ENCODE measurements at places on chromosomes 4 and X.

DNA sequence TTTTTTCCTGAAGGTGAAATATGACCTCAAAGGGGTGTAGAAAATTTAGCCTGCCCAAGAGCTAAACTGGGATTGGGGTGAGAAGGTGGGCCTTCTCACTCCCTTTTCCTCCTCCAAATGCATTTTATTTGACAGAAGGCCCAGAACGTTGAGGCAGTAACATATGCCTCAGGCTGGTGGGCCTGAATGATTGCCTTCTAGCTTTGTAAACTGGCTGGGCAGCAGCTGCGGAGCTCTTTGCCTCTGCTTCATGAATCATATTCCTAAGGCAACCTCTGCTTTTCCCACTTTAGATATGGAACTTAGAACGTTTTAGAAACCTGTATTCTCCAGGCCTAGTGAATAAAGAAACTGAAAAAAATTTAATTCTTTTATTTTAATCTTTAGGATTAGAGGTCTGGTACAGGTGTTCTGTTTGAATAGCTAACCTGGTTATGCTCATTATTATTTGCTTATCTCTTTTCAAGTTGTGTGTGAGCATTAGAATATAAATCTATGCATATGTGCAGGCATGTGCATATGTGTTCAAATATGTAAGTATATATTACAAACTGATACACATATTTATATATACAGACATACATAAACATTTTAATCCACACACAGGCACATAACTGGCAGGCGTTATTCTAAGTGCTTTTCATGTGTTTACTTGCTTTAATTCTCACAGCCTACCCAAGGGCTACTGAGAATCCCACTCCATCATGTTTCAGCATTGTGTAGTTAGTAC, 11.5 kb downstream of the PRDM8 start:
- DNase-seq, result no peak

DNA sequence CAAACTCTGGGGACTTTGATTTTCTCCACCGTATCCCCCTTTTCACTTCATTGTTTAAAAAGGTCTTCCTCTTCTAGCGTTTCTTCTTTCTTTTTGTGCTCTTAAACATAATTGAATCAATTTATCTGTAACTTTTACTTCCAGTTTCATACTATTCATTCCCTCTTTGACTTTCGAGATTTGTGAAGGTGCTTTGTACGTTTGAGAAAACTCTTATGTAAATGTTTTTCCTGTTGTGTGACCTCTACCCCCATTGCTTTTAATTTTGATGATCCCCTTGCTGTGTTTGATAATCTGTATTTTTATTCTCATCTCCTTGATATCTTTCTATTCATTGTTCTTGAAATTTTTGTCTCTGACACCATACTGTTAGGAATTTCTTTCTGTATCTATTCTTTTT, 4.8 kb downstream of the USP38 start:
- DNase-seq, result no peak

- DNase-seq, result no peak
Observed at GRCh38 chr4:78520808-78521226, 30.8 kb upstream of the ANXA3 start.

- no peak for DNase-seq
Observed at GRCh38 chrX:74906417-74906816, 18.8 kb downstream of the NEXMIF start.

GRCh38 chrX:9611436-9612145, 146.7 kb downstream of the TBL1X start:
- no peak for DNase-seq

- DNase-seq, result no peak
Observed at GRCh38 chr4:109877400-109877799, 29.5 kb downstream of the LRIT3 start.

- DNase-seq, result no peak
Observed at GRCh38 chr4:67714955-67715354, 14.0 kb upstream of the UBA6 start.

DNA sequence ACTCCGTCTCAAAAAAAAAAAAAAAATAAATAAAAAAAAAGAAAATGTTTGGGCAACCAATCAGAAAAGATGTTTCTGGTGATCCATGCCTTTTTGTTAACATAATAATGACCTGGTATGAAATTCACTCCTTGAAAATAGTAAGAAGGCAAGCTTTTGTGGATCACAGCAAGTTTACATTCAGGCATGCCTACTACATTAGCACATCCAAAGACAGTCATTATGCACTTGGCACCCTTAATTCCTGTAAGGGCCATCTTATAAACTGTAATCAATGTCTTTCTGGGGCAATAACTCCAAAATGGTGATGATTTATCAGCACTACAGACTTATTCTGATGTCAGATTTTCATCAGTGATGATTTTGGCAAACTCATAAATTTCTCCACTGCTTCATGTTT, 1871.6 kb upstream of the AGA start:
- DNase-seq, result no peak

- no peak for DNase-seq
Observed at GRCh38 chr4:78601013-78601412, 49.4 kb downstream of the ANXA3 start.

DNA sequence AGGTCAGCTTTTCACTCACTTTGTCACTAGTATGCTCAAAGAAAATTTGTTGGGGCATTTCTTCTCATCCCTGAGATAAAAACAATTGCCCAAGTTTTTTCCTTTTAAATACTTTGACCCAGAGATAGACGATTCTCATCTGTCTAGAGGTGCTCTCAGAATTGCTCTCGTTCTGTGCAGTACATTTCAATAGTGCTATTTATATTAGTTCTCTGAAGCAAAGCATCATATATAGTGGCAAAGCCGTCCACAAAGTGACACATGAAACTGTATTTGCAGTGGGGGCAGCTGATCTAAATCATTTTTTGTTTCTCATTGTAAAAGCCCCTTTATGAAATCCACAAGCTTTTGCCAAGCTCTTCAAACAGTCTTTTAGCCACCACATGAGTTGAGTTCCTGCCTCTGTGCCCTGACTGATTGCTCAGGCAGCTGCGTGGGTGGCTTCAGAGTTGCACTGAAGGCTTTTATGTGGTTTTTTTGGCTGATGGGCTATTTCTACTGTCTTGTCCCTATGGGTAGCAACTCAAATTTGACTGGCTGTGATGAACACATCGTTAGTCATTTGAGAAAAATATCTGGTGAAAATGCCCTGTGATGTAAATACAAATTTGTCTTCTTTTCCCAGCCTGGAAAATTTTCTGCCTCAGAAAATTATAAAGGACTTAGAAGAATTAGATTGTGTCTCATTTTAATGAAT, 119.1 kb upstream of the OTUD4 start:
- DNase-seq, result peak; percentile 57
